Activated CD4-positive, alpha-beta T cell treated with anti-CD3 and anti-CD28 coated beads, Interleukin-2, amount 50 U/mL, for 16 hours (primary cell): ENCODE measurements at places on chromosomes 11 and 22.

- no peak for DNase-seq
These were observed 854.5 kb downstream of the BRD1 start for GRCh38 chr22:48972979-48973693.

GRCh38 chr11:94563848-94564467 lies 3.2 kb upstream of the PIWIL4 start:
- no peak for DNase-seq

GRCh38 chr11:79396001-79396400 lies 44.8 kb downstream of the TENM4 start:
- no peak for DNase-seq

DNA sequence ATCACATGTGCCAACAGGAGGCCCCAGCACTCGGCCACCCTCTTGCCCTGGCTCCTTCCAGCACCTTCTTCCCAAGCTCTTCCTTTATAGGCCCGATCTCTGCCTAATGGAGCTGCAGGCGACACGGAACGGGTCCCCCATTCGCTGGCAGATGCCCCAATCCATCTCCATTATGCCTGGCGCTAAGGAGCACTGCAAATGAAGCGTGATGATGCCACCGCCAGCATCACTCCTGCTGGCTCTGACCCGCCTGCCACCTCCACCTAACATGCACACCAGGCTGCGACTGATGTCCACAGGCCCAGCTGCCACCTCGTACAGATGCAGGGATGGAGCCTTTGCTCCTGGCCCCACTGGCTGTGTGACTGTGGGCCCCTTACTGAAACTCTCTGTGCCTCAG lies 33.5 kb downstream of the ELFN2 start:
- no peak for DNase-seq

- no peak for DNase-seq
These were observed 149.3 kb downstream of the FBXO7 start for GRCh38 chr22:32623943-32624342.
